Neural crest cell (in vitro differentiated cells): ENCODE measurements at places on chromosomes 4 and X. TPM values are rescaled to one million over a fixed set of nuclear protein-coding genes. Genes with fewer than 3 reads are reported as not detected.
A peak's percentile ranks its signal among the peaks of the same experiment; 100 is the strongest.

DNA sequence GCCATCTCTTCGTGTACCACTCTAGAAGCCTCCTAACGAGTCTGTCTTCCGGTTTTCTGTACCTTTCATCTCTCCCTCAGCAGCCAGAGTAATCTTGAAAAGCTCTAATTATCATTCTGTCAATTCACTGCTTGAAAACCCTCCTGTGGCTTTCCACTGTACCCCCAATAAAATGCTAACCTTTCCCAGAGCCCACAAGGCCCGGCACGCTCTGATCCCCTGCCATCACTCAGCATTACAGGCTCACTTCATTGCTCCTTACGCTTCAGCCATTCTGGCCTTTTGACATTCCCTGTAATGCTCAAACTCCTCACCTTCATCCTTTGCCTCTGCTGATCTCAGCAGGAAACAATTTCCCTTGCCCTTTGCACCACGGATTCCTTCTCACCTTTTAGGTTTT lies 112.9 kb downstream of the ARHGAP10 start:
- DNase-seq: no peak

- no peak for DNase-seq
Observed at GRCh38 chr4:81818385-81818920, 346.7 kb upstream of the RASGEF1B start.

CXCL1 gene
- not detected in 2 replicates for total RNA-seq

- DNase-seq: no peak
Observed at GRCh38 chr4:165926307-165926706, 53.3 kb downstream of the TLL1 start.

SLC38A5 gene
- 6.5 and 8.8 TPM in 2 replicates for total RNA-seq

DNA sequence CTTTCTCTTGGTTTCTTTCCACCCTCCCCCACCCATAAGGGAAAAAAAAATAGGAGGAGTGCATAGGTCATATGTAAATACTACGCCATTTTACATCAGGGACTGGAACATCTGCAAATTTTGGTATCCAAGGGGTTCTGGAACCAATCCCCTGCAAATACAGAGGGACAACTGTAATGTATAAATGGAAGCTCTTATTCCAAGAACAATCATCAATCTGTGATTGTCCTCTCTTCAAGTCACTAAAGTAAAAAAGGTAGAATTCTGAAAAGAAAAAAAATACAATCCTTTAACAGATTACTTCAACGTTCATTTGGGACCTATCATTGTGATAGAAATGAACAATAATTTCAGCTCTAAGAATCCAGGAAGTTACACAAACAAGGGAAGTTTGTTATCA lies 13.6 kb downstream of the PPA2 start:
- DNase-seq: no peak

GRCh38 chr4:6747294-6748051 lies 31.5 kb downstream of the BLOC1S4 start:
- no peak for DNase-seq

MMRN1 gene
- 10.7 and 11.7 TPM in 2 replicates for total RNA-seq

GRCh38 chrX:18674417-18674787 lies 2.5 kb upstream of the RS1 start:
- DNase-seq: peak; percentile 5

- no peak for DNase-seq
Observed at GRCh38 chrX:20181598-20182329, 40.1 kb upstream of the EIF1AX start.

FRG2 gene
- not detected in 2 replicates for total RNA-seq

DNA sequence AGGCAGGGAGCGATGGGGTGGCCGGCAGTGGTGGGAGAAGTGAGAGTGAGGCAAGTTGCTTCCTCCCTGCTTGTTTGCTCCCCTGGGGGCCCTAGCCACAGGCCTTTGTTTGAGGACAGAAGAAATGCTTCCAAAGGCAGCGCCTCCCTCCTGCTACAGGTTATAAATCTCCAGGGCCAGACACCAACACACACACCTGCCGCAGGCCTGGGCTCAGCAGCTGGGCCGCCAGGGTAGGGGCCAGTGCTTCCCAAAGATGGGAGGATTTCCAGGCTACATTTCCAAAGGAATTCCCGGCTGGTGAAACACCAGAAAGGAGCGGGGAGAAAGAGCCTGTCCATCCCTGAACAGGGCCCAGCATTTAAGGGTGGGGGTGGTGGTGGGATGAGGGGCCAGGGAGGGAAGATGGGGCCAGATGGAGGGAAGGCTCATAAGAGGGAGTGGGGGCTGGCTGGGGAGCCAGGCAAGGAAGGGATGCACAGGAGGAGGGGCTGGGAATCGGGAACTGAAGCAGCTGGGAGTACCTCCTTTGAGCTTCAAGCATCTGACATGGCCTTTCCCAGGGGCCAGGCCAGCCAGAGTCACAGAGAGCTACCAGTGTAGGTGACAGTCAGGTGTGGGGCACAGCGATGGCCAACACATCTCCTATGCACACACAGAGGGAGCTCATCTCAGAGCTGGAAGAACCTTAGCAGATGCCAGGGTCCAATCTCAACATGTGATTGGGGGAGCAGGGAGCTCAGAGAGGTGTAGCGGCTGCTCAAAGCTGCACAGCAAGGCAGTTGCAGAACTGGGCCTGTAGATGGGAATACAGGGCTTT lies 143.9 kb downstream of the PJA1 start:
- no peak for DNase-seq
